Urothelium cell line (cell line): ENCODE measurements at places on chromosomes 3 and 15.

DNA sequence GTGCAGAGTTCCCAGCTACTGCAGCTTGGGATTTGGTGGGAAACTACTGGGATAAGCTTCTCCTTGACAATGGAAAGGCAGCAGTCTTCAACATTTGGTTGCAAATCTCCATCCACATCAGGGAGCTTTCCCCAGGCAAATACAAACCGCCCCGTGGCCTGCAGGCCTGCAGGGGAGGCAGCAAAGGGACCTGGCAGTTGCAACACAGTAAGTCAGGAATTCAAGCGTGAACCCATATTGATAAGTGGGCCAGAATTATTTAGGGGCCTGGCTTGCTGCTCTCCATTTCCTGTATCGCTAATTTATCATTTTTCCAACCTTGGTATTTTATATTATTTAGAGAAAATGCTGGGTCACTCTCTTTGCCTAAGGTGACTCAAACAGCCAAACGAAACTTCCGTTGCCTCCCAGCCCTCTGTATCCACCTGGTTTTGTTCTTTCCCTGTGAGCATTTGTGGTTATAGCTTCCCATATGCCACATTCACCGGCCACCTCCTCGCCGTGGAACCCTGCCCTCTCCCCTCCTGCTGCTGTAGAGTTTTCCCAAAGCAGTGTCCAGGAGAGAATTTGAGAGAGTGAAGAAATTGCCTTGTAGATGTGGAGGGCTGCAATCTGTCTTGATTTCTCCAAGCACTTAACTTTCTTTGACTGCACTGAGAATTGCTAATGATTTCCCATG lies 34.8 kb downstream of the B3GALNT1 start:
- DNase-seq: no peak

GRCh38 chr3:38984110-38984509 lies 67.6 kb downstream of the SCN11A start:
- DNase-seq: no peak

GRCh38 chr15:96409215-96410138 lies 79.0 kb downstream of the NR2F2 start:
- DNase-seq: no peak

- no peak for DNase-seq
These were observed 705.7 kb upstream of the NR2F2 start for GRCh38 chr15:95624616-95625361.

DNA sequence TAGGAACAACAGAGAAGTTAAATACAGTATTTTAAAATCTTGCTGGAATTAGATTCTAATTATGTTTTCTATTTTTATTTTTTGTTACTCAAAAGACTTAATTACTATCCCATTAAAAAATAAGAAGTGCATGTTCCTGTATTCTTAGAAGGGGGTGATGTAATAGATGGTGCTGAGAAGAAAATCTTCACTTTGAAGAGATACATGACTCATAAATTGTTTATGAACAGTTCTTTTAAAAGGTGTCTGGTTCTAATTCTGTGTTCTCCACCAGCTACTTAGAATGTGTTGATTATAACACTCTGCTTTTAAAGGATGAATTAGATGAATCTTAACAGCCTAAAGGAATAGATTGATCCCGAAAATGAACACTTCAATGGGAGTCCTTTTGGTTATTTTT lies 8.2 kb downstream of the RCN2 start:
- DNase-seq: no peak

- no peak for DNase-seq
These were observed 7.3 kb upstream of the MINDY4B start for GRCh38 chr3:150912501-150912900.

DNA sequence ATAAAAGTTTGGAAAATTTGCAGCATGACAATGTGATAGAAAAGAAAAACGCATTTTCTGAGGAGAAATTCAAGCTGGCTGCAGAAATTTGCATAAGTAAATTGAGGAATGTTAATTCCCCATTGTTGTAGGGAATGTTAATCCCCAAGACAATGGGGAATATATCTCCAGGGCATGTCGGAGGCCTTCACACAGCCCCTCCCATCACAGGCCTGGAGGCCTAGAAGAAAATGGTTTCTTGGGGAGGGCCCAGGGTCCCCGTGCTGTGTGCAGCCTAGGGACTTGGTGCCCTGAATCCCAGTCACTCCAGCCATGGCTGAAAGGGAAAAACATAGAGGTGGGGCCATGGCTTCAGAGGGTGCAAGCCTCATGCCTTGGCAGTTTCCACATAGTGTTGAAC lies 101.1 kb downstream of the BOC start:
- no peak for DNase-seq

DNA sequence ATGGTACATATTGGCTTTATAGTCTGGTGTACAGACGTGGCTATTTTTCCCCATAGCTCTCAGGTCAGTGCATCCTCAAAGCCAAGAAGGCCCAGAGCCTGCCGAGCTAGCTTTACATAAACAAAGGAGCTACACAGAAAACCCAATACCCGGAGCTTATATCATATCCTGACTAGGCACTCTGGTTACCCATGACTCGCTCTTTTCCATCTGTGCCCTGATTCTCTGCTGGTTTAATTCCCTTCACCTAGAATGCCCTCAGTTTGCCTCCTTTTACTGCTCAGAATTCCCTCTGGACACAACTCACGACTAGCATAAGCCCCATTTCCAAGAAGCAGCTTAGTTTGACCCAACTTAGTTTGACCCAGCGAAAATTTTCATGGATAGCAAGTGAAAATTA lies 110.8 kb downstream of the TIGIT start:
- peak; percentile 48 for DNase-seq

DNA sequence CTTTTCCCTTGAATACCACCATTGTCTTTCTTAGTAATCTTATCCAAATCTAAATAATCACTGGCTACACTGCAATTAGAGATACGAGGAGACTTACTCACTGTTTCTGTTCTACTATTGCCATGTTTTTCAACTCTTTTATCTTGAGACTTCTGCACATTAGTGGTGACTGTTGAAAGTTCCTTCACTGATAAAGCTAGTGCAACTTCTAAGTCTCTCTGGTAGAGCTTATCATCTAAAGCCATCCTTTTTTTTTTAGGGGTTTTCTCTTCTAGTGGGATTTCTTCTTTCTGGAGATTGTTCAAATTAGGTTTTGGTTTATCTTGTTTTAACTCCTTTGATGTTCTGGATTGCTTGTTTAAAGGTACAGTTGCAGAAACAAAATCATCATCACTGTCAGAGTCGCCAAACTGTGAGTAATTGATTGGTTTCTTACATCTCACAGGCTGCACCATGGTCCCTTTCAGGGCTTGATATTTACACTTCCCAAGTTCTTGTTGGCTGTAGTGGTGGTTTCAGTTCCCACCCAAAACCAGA lies 37.7 kb downstream of the NCK1 start:
- no peak for DNase-seq

- DNase-seq: no peak
These were observed 5.2 kb downstream of the WDR5B start for GRCh38 chr3:122410639-122411038.

DNA sequence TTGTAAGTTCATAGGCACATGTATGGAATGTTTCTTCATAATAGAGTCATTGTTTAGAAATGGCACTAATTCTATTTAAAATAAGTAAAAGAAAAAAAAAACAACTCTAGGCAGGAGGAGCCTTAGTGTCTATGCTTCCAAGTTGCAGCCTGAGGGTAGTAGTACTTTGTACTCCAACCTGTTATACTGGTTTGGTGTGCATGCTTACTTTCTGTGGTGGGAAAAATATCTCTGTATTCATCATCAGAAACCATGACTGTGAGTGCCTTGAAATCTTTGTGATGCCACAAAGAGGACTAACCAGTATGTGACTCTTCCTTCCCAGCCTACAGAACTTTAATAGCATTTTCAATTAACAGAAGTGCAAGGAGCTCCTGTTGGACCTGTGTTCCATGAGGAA lies 4.4 kb downstream of the NAALADL2 start:
- DNase-seq: no peak

DNA sequence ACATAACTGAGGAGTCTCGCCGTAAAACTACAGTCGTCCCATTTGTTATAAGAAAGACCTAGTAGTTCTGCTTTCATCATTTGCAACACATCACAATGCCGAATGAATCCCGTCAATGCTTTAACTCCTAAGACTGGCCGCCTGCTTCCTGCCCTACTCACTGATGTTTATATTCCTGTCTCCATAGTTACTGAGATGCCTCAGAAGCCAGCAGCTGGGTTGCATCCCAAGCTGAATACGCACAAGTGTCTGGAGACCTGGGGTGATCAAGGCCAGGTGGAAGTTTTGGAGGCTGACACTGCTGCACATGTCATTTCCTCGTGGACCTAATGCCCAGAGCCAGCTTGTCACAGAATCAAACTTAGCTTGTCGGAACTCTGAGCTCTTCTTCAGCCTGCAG lies 95.2 kb upstream of the UBE2E1 start:
- no peak for DNase-seq

- DNase-seq: no peak
These were observed 21.4 kb upstream of the ABHD17C start for GRCh38 chr15:80673561-80674244.

GRCh38 chr3:29597376-29598008 lies 316.6 kb downstream of the RBMS3 start:
- no peak for DNase-seq

DNA sequence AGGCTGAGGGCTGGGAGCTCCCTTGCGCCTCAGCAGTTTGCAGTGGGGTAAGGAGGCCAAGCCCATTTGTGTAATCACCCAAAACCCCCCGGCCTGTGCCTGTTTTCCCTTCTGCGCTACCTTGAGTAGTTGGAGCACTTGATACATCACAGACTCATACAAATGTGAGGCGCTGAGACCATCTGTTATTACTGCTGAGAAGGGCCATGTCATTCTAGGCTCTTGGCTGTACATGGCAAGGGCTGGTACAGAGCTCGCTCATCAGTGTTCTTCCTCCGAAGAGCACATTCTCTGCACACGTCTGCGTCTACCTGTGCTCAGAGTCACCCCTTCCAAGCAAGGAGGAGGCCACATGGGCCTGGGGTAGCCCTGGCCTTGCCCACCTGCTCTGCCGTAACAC lies 9.3 kb downstream of the PLA2G4B start:
- DNase-seq: no peak

DNA sequence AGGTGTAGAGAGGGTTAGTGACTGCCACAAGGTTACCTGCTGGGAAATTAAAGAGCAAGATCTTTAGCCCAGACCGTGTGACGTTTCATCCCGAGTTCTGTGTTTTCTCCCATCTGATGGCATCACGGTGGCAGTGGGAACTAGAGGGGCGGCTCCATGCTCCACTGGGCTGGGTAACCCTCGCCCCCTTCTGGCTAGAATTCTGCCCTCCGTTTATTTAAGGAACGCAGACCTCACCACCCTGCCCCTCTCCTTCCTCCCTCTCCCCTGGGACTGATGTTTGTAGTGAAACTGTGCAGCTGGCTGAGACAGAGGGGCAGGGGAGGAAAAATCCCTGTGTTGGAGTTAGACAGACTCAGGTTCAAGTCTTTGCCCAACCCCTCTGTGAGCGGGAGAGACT lies 65.6 kb downstream of the ITGA11 start:
- no peak for DNase-seq

- DNase-seq: no peak
These were observed 38.6 kb downstream of the BTLA start for GRCh38 chr3:112460519-112461195.

DNA sequence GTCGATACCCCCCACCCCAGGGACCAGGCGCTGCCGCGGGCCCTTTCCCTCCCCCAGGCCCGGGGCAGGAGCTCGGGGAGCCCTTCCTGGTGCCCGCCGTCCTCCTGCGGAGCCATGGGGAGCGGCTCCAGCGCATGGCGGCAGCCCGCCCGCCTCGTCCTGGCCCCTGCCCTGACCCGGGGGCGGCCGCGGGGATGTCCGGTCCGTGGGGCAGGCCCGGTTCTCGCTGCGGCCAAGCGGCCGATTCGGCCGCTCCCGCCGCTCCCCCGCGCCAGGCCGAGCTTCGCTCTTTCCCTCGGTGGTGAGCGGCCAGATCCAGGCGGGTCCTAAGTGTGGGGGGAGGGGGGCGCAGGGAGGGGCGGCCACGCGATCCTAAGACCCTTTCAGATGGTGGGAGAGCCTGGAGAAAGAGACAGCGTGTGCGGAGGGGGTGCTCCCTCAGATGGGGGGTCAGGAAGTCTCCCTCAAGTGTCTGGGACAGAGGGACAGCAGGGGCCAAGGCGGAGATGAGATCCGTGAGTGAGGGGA lies 1.3 kb downstream of the NEIL1 start:
- DNase-seq: peak; percentile 44

DNA sequence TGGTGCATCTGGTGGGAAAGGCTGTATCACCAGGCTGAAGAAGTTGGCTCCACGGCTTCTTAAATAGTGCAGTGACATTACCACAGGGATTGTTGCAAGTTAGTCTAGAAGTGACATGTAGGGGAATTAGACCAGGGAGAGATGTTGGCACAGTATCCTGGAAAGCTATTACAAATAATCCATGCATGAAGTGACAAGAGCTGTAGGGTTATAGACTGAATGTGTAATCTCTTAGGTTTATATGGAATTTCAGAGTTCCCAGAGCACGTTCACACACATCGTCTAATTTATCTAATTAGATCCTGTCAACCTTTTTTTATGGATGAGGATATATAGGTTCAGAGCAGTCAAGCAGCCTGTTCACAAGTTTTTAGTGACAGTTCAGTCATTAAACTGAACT lies 37.3 kb upstream of the APH1B start:
- no peak for DNase-seq

DNA sequence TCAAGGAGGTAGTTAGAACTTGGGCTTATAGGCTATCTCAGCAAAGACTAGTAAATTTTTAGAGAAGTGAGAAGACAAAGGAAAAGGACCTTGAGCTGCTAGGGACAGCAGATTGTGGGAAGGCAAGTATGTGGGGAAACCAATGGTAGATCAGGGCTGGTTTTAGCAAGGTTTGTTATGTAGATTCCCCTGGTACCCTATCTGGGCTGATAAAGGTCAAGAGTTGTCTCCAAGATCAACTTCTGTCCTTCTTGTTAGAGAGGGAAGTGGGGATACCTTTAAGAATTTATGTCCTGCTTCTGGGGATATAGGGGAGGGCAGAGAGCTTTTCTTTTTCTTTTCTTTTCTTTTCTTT lies 28.9 kb downstream of the KAT2B start:
- no peak for DNase-seq

- no peak for DNase-seq
These were observed 170.3 kb downstream of the SUCLG2 start for GRCh38 chr3:67484085-67484484.

DNA sequence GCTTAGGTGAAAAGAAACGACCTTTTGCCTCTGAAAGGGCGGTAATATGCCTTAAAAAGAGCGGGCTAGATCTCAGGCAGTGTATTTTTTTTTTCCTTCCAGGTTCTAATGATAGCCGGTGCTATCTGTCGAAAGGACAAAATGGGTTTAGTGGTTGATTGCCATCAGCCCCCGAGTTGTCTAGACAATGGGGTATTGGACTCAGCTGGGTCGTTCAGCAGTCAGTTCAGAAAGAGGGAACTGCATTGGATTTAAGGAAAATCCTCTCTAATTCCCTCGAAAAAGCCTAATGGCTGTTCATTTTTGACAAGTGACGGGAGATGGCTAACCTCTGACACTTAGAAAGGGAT lies 728 bp downstream of the EIF2B5 start:
- no peak for DNase-seq

- no peak for DNase-seq
These were observed 29.9 kb downstream of the SLC41A3 start for GRCh38 chr3:126053949-126054569.

GRCh38 chr3:13086531-13086981 lies 13.3 kb upstream of the IQSEC1 start:
- DNase-seq: no peak

- no peak for DNase-seq
These were observed 151.3 kb downstream of the CFAP20DC start for GRCh38 chr3:58898513-58898912.
